Mesothelial cell of epicardium (in vitro differentiated cells): ENCODE measurements at places on chromosomes 5 and 9. TPM values are rescaled to one million over a fixed set of nuclear protein-coding genes. Genes with fewer than 3 reads are reported as not detected.

DNA sequence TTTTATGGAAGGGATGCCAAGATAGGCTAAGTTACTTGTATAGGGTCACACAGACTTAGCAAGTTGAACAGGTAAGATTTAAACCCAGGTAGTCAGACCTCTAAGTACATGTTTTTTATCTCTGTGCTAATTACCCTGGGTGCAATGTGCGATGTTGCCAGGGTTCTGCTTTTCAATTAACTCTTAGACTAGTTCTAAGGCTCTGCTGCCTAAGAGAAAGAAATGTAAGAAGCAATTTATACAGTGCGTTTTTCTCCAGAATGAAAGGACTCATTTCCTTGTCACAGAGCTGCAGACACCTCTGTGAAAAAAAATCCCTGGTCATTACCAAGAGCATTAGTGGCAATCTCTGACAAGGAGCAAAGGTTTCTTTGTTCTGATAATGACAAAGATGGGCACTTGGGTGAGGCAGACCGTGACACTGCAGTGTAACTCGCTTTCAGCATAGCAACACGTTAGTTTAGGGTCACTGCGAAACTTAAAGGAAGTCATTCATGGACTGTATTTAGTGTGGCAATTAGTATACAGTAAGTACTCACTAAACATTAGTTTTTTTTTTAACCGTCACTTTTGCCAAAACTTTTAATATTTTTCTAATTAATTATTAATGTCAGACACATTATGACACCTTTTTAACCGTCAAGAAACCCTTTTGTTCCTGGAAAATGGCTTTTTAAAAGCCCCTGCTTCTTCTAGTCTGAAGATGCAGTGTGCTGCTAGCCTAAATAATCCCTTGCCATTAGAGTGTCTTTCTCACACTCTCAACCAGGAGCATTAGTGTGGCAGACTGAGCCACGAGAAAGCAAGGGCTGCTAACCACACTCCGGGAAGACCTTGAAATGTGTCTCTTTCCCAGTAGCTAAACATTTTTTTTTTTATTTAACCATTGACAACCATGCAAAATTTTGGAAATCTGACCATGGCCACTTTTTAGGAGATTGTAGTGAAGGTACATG lies 520.0 kb upstream of the C9orf72 start:
- no peak for DNase-seq

DNA sequence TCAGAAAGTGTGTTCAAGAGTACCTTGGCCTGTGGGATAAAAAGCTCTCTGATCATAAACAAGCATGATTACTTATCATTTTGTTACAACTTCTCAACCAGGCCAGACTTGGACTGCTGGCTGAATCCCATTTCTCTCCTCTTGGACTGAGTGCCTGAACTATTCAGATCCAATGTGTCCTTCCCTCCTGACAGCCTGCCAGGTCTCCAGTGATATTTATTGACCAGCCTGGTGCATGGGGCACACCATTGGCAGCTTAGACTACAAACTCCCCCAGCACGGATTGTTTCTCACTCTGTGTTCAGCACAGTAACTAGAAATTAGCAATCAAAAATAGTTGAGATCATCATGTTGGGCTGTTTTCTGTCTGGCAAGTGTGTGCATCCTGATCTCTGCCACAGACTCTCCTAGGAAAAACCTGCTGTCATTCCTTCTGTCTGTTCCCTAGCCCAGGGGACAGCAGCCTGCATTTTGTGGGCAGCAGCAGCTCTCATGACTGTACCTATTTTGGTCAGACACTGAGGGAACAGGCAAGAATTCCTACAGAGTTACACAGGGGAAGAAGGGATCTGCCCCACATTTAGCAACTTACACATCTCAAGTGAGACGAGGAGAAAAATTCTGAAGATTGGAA lies 348.1 kb downstream of the ADAMTS6 start:
- no peak for DNase-seq

- no peak for DNase-seq
Observed at GRCh38 chr9:16345902-16346301, 524.6 kb downstream of the BNC2 start.

DNA sequence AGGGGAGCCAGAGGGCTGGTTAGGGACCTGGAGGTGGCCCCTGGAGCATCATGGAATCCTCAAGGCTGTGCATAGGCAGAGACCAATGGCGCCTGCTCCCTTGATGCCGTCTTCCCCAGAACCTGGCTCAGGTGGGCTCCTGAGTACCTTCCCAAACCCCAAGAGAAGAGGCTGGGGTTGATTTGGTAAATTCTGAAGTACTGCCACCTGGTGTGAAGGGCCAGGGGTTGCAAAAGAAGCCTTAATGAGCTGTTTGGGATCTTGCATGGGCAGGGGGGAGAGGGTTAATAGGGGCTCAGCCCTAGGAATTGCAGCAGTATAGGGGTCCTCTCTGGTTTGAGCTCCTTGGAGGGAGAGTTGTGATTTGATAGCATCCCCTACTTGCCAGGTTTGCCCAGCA lies 52.1 kb downstream of the CYSTM1 start:
- DNase-seq = no peak

PCDHGB2 gene
- total RNA-seq = 0.86 to 1.3 TPM (median 1.2 TPM) in 3 replicates

WDR38 gene
- total RNA-seq = not detected in 3 replicates

GHR gene
- 7.9 to 9.9 TPM (median 9.7 TPM) in 3 replicates for total RNA-seq

PRLR gene
- 1.2 to 2.1 TPM (median 1.7 TPM) in 3 replicates for total RNA-seq

TIMD4 gene
- total RNA-seq = not detected in 3 replicates

DNA sequence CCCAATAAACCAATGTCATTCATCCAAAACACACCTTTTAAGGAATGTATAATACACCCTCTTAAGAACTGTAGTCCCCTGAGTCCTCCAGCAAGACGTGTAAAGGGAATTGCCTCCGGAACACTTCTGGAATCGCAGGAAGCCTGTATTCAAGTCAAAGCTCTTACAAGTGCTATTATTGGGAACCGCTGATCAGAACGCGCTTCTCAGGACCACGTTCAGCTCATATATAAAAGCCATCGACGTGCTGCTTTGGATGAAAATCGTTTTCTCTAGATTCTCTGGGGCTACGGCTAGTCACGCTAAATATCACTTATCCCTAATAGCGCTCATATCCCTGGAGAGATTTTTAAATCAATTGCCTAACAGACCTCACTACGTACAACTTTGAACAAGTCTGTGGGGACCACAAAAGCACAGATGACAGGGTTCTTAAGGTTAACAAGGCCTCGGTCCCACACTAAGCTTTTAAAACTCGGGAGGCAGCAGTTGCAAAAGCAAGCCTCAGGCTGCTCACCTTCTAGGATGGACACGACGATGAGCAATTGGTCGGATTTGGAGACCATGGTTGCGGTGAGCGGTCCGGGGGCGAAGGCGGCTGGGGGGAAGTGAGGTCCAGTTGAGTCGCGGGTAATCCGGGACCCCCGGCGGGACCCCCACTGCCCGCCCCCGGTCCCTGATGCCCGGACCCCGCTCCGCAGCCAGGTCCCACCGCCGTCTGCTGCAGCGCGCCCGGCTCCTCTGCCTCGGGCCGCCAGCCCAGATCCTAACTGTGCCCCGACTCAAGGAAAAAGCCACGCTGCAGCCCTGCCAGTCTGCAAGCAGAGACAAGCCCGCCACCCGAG lies 548 bp downstream of the CEP120 start:
- no peak for DNase-seq

DNA sequence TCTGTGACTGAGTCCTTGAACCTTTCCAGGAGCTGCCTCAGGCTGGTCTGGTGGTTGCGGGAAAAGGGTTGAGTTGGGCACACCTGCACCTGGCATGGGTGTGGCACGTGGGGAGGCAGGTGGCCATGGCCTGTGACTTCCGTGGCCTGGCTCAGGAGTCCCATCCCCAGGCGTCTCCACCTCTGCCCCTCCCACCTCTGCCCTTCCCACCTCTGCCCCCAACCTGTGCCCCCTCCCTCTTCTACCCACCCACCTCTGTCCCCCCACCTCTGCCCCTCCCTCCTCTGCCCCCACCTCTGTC lies 1.9 kb upstream of the QRFP start:
- DNase-seq = no peak

GRCh38 chr9:120152295-120152694 lies 427.7 kb downstream of the CDK5RAP2 start:
- no peak for DNase-seq

- DNase-seq = no peak
Observed at GRCh38 chr5:141485321-141486055, 658 bp downstream of the PCDHGC4 start.

HMCN2 gene
- 5.8 to 6.5 TPM (median 6.0 TPM) in 3 replicates for total RNA-seq

DNA sequence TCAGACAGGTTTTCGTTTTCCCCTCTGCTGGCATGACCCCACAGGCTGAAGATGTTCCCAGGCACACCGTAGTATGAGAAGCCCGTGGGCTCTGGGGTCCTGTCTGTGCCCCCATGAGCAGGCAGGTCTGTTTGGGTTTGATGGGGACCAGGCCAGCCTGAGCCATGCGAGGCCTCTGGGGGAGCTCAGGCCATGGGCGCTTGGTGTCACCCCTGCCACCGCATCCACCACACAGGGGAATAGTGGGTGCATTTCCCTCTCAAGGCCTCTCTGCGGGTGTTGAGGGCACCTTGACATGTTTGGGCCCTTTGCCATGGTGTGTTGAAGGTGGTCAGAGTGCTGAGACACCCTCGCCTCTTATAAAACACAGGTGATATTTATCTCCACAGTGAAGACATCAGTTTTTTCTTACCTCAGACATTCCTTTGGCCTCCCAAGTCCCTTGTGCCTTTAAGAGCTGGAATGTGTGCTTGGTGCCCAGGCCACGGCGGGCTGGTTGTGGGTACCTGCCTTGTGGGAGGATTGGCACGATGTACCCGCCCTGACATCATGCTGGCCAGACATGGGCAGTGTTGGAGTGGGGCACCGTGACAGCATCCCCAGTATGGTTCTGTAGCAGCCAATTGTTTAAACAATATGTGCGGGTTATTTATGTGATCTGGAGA lies 68.3 kb downstream of the WNK2 start:
- no peak for DNase-seq

DNA sequence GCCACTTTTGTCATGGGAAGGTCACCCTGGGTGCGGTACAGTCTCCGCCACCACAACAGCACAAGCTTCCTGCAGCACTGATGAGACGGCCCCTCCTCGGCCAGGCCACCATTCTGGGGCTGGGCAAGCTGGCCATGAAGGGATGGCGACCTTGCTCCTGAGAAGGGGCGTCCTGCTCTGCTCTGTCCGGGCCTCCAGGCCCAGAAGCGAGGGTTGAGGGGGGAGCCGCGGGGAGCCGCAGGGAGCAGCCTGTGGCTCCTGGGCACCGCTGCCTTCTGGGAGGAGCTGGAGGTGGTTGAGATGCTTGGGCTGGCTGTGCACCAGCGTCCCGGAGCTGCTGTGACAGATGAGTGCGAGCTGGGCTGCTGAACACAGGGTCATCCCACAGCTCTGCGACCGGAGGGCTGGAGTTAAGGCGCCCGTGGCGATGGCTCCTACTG lies 84.3 kb upstream of the RAPGEF1 start:
- no peak for DNase-seq

- DNase-seq = no peak
Observed at GRCh38 chr9:81631218-81631745, 58.1 kb downstream of the TLE1 start.

GRCh38 chr5:30099634-30100033 lies 1093.9 kb upstream of the CDH6 start:
- DNase-seq = no peak

DNA sequence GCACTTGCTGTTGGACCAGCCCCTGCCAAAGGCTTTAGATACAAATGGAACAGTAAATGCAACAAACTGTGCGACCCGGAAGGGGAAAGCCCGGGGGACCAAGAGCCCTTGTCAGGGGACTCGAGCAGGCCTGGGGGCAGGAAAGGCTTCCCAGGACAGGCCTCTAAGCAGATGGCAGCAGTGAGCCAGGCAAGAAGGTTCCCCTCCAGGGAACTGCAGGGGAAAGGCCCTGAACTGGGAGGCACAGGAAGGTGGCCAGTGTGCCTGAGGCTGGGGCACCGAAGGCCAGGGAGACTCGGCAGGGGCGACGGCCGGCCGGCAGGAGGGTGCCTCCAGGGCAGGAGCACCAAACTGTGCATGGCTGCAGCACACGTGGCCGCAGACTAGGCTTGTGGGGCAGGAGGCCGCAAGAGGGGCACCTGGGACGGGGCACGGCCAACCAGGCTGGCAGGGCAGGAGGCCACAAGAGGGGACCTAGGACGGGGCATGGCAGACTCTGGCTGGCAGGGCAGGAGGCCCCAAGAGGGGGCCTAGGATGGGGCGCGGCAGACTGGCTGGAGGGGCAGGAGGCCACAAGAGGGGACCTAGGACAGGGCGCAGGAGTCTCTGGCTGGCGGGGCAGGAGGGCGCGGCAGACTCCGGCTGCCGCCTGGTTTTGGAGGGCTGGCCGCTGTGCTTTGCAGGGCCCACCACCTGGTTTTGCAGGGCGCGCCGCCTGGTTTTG lies 10.0 kb downstream of the VAV2 start:
- no peak for DNase-seq

- DNase-seq = no peak
Observed at GRCh38 chr9:105309531-105309931, 65.1 kb downstream of the SLC44A1 start.

DNA sequence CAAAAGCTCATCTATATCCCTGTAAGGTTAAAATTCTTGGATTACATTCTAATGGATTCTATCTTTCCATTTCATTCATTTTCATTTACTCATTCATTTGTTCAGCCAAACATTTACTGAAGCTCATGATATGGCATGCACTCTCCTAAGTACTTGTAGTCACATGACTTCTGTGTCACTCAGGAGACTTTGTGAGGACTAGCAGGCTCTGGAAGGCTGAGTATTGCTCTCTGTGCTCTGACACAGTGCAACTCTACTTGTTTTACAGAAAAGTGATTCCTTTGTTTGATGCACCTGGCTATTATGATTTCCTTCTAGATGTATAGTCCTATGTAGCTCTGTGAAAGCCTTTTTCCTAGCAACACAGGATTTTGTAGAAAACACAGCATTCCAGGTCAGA lies 53.0 kb downstream of the YIPF5 start:
- no peak for DNase-seq

DNA sequence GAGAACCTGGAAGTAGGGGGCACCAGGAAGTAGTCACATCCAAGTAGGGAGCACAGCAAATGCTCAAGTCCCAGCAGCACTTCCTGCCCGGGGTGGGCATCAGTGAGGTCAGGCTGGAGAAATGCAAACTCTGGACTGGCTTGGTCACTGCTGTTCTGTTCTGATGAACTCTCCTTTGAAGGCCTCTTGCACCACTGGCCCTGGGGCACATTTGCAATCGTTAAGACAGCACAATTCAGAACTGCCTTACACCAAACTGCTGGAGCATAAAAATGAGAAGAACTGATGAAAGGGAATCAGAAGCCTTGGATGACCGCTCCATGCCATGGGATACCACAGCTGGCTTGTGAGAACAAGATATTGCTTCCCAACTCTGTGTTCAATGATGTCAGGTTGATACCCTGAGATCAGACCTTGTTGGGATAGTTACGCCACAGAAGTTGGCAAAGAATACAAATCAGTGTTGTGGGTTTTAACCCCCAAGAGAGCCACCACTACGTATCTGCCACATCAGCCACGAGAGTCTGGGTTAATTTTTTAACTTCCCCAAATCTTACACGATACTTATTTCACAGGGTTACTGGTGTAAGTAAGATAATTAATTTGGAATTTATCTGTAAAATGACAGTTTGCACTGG lies 42.3 kb upstream of the ZSWIM6 start:
- DNase-seq = no peak

GRCh38 chr5:120466341-120467006 lies 2.4 kb downstream of the PRR16 start:
- DNase-seq = no peak

- DNase-seq = no peak
Observed at GRCh38 chr5:59764361-59764760, 129.2 kb downstream of the PDE4D start.

GBGT1 gene
- total RNA-seq = 29.1 to 32.8 TPM (median 31.8 TPM) in 3 replicates
